Thoracic aorta endothelial cell (primary cell): ENCODE measurements at places on chromosomes 4 and X. TPM values are rescaled to one million over a fixed set of nuclear protein-coding genes. Genes with fewer than 3 reads are reported as not detected.

Gene CXorf51A
- total RNA-seq: not detected in 2 replicates

Gene MAGEB3
- total RNA-seq: not detected in 2 replicates

Gene SERPINA7
- not detected in 2 replicates for total RNA-seq

Gene SPARCL1
- 0.22 TPM in 1 of 2 replicates, not detected in the other for total RNA-seq

Gene NKX3-2
- not detected in 2 replicates for total RNA-seq

Gene EMCN
- total RNA-seq: 17.3 and 94.7 TPM in 2 replicates

Gene IRS4
- total RNA-seq: under 0.01 TPM in 1 of 2 replicates, not detected in the other

Gene SH3D19
- total RNA-seq: 113 and 130 TPM in 2 replicates

Gene GRID2
- total RNA-seq: not detected in 2 replicates

Gene SPATA4
- total RNA-seq: under 0.01 and 0.22 TPM in 2 replicates

Gene RNF175
- total RNA-seq: not detected in 2 replicates

Gene TEX13D
- not detected in 2 replicates for total RNA-seq

Gene DCHS2
- total RNA-seq: under 0.01 TPM in 1 of 2 replicates, not detected in the other

Gene SMS
- total RNA-seq: 211 and 234 TPM in 2 replicates
